ENCODE measurements at places on chromosomes 16 and 17. TPM values are rescaled to one million over a fixed set of nuclear protein-coding genes. Genes with fewer than 3 reads are reported as not detected.

Gene IL34
- 2.8 TPM for total RNA-seq

Gene DPEP1
- 4.1 TPM for total RNA-seq

Gene C16orf46
- 3.1 TPM for total RNA-seq

Gene TBC1D3L
- 22.5 TPM for total RNA-seq

Gene TMEM88
- total RNA-seq: 1.9 TPM

Gene IGF2BP1
- 2.8 TPM for total RNA-seq
